Urinary bladder (tissue), 4 donors: ENCODE measurements at places on chromosomes 3 and 15. TPM values are rescaled to one million over a fixed set of nuclear protein-coding genes. Genes with fewer than 3 reads are reported as not detected.

GRCh38 chr15:39462691-39463090 is 118.2 kb upstream of the THBS1 start:
- DNase-seq = no peak

The ARNT2 gene
- 9.7 TPM for total RNA-seq

- DNase-seq = no peak
Observed at GRCh38 chr15:35533130-35534110, 12.5 kb downstream of the DPH6 start.

DNA sequence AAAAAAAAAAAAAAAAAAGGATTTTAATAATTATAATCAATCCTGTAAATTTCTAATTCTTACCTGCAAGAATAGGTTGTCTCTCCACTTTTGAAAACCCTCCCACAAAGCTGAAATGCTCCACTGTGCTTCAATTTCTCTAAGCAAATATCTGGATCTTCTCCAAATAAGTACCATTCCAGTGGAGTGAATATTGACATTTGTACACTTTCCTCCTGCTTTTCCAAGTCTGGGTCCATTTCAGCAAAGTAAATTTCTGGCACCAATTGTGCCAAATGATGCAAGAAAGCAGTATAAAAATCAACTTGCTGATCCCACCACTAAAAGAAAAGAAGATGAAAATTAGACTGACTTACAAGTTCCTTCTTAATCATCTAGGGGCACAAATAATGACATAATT is 19.9 kb downstream of the UBR1 start:
- DNase-seq = no peak

The MORC1 gene
- total RNA-seq = 0.90 TPM

The ARGFX gene
- not detected for total RNA-seq
